ENCODE measurements at places on chromosomes 2 and 18.

DNA sequence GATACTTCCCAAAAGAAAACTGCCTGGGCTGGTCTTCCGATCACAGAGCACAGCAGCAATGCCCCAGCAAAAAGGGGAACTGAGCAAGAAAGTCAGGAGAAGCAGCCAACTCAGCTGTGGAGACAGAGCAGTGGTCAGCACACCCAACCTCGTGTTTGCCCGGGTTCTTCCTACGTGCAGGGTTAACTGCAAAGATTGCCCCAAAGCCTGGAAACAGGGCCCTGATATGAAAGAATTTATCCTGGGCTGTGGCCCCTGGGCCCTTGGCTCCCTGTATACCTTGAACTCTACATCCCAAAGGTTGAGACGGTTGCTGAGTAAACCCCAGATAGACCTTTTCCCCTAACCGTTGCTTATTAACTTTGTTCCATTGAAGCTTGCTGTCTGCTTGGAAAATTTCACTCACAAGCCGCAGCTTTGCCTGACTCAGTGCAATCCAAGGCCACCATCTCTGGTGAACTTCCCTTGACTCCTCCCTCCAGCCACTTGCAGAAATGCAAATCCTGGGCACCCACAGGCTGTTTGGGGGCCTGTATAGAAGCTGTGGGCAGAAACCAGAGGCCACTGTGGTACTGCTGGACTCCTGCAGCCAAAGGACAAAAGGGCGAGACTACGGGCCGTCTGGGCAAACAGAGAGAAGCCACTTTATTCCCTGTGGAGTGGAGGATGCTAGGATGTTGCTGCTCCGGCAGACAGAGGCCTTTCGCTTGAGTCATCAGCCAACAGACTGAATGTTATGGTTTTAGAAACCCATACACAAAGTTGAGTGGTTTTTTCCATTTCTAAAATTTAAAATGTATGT lies 18.2 kb downstream of the NRP2 start:
- no peak for DNase-seq

DNA sequence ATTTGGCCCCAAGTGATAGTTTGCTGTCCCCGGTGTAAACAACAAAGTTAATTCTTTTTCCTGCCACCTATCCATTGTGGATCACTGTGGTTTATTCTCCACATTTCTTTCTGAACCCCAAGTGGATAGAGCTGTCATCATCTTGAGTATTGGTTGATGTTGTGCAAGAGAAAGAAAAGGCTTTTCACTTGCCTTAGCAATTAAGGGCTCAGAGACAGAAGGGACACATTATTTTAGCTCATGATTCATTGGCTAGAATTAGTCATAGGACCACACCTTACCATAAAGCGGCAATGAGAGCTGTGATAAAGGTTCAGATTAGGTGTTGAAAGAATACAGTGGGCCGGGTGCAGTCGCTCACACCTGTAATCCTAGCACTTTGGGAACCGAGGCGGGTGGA lies 442.1 kb upstream of the DCC start:
- DNase-seq: no peak

DNA sequence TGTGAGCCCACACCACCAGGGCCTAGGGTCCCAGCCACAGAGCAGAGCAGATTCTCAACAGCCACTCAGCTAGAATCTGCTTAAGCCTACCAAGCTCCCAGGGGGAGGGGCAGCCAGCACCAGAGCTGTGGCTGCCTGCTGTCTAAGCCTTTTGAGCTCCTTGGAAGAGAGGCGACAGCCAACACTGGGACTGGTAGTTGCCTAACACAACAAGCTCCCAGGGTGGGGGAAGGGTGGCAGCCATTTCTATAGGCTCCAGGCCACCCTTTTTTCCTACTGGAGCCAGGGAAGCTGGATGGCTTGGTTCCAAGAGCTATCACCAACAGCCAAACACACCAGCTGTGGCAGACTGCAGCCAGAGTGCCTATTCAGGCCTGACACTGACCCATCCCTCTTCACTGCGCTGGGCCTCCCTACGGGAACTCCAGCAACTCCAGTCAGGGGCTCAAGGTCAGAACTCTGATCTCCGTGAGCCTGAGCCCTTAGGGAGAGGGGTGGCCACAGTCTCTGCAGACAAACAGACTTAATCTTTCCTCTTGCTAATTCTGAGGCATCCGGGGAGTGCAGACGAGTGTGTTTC lies 1824.3 kb upstream of the CELF4 start:
- no peak for DNase-seq

GRCh38 chr2:120105360-120105759 lies 92.5 kb downstream of the EPB41L5 start:
- no peak for DNase-seq

DNA sequence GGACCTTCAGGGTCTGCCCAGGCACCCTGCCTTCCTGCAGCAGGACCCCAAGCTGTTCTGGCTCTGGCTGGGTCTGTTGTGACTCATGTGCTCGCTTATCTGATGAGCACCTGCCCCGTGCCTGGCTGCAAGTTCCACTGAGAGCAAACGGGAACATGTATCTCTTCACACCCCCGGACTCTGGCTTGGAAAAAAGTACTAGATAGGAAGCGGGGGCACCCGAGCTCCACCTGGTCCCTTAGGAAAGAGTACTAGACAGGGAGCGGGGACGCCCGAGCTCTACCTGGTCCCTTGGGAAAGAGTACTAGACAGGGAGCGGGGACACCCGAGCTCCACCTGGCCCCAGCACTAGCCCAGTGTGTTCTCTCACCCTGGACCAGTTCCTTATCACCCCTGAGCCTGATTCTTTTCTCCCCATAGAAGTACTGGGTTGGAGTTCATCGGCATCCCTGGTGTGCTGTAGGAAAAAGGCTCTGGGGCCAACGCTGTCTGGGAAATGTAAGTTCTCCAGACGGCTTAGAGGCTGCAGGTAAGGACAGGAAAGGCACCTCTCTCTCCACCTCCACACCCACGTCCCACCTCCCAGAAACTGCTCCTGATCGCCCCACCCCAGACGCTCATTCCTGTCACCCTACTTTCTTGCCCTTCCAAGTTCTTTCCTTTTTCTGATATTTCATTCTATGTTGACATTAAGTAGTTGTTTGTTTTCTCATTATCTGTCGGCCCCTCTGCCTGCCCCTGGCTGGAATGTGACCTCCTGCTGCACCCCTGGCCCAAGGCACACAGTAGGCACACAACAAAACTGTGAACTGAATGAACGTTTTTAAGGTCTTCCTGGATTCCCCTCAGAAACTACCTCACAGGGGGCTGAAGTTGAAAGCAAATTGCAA lies 40.2 kb downstream of the HDAC4 start:
- DNase-seq: no peak

DNA sequence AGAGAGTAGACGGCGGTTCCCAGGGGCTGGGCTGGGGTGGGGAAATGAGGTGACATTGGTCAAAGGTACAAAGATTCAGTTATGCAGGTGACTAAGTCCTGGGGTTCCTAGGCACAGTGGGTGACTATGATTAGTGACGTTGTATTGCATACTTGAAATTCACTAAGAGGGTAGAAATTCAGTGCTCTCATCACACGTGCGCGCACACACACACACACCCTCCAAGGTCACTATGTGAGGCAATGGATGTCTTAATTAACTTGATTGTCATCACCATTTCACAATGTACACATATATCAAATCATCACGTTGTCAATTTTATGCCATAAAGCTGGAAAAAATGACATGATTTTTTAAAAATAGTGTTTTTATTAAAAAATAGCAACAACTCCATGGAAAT lies 92.9 kb upstream of the ALKAL2 start:
- no peak for DNase-seq

- DNase-seq: no peak
These were observed at the start of gene ANO7 for GRCh38 chr2:241188361-241189092. TSS of gene ANO7 (plus strand) at chr2:241188677. CDS start at chr2:241190064, 1,387 bp downstream.

DNA sequence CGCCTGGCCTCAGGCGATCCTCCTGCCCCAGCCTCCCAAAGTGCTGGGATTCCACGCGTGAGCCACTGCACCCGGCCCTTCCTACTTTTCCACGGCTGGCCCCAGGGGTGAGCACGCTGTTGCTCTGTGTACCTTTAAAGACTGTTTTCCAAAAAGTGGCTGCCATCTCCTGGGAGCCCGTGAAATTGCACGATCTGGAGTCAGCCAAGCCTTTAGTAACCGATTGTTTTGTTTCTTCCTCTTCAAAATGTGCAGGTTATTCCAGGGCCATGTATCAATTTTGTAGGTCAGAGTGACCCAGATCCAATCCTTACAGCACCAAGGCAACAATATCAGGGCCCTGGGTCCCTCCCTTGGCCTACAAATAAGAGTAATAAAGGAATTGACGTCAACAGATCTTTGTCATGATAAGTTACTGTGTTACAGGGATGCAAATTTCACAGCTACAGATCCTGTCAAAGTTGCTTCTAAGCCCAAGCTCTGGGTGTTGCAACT lies 135.6 kb upstream of the ZNF236 start:
- DNase-seq: peak; percentile 76

- DNase-seq: peak; percentile 21
These were observed 118.4 kb downstream of the PID1 start for GRCh38 chr2:229152674-229153073.

- DNase-seq: no peak
These were observed 567.1 kb upstream of the POU3F3 start for GRCh38 chr2:104286841-104287240.

DNA sequence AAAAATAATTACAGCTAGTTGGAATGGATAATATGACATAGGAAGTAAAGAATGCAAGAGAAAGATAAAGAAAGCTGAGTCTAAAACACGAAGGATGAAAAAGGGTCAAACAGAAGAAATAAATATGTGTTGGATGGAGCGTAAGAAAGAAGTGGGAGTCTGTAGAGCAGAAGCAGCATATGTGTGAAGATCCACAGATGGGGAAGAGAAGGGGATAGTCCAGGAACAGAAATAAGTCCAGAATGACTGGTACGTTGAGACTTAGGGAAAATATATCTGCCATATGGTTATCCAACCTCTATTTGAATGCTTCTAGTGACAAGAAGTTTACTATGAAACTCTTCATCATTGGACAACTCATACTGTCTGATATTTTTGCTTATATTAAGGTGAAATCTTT lies 18.0 kb downstream of the ABCA12 start:
- no peak for DNase-seq

- no peak for DNase-seq
These were observed 138.7 kb upstream of the CCDC150 start for GRCh38 chr2:196500686-196501431.

- peak; percentile 14 for DNase-seq
These were observed at the start of gene IL1R1 for GRCh38 chr2:102141970-102142828. TSS of gene IL1R1 (plus strand) at chr2:102142746. CDS start at chr2:102157725, 14,979 bp downstream.

- DNase-seq: no peak
These were observed 33.9 kb downstream of the PAX3 start for GRCh38 chr2:222264791-222265320.

DNA sequence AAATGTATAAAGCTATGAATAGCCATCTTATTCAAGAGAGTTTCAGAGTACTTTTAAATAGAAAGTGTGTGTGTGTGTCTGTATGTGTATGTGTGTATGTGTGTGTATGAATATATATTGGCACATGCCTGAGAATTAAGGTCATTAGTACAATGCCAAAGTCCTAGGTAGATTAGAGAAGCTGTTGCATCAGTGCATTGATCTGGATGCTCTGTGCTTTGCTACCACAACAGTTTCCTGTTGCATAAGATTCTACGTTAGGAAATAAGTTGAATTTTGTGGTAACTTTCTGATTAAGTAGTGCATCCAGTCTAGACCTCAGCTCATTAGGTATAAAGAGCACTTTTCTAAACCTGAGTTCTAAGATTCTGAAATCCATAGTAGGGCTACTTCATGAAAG lies 1102.8 kb upstream of the KLHL29 start:
- no peak for DNase-seq

DNA sequence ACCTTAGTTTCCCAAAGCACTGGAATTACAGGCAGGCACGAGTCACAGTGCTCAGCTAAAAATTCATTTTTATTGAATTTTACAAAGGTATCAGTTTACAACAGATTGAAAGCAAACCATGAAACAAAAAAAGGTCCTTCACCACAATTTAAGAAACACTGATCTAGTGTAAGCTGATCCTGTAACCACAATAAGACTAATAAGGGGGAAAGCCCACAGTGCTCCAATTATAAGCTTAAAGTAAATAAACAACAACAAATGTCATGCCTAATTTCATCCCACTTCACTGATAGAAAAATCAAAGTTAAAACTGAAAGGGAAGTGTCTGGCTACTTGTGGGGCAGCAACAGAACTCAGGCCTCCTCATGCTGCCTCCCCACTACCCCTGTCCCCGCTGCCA lies 49.2 kb downstream of the ICA1L start:
- DNase-seq: no peak

GRCh38 chr2:120738786-120739437 lies 3.2 kb downstream of the GLI2 start:
- DNase-seq: no peak

DNA sequence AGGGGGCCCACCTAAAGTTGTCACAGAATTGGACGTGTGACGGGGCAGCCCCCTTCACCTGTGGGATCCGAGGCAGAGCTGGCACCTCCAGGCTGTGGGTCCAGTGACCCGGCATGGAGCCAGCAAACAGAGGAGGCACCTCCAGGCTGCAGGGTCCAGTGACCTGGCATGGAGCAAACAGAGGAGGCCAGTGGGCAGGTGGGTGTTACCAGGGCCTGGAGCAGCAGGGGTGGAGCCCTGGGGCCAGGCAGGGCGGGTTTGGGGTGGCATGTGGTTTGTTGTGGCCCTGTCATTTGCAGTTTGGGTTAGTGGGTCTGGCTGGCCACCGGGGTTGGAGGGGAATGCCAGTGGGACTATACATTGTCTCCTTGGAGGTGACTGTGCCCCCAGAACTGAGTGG lies 68.2 kb downstream of the HPCAL1 start:
- DNase-seq: no peak

- DNase-seq: no peak
These were observed 390.6 kb downstream of the TNS1 start for GRCh38 chr2:217612211-217612610.

DNA sequence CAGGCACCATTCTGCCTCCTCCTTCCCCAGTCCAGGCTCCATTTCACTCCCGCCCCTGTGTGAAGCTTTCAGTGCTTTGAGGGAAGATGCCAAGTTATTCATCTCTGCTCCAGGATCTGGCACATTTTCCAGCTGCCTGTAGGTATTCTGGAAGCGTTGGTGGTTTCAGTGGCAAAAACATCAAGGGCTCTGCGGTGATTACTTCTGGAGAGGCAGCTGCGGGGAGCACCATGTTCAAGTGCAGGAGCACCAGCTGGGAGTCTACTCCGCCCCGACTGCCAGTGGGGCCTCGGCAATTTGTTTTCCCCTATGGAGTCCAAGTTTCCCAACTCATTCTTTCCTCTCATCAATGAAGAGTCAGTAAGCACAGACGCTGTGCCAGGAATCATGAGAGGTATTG lies 211.7 kb downstream of the CLIP4 start:
- no peak for DNase-seq

- DNase-seq: no peak
These were observed 199.2 kb downstream of the ICOS start for GRCh38 chr2:204135752-204136151.

- DNase-seq: no peak
These were observed 106.4 kb upstream of the SMIM21 start for GRCh38 chr18:75533950-75534349.

Data from head of caudate nucleus (tissue), 42 donors.